ENCODE measurements at places on chromosomes 2 and 18.
A peak's percentile ranks its signal among the peaks of the same experiment; 100 is the strongest.

- no peak for DNase-seq
Observed at GRCh38 chr2:75108937-75109482, 90.3 kb downstream of the TACR1 start.

GRCh38 chr2:195532628-195533271 lies 124.3 kb upstream of the SLC39A10 start:
- no peak for DNase-seq

DNA sequence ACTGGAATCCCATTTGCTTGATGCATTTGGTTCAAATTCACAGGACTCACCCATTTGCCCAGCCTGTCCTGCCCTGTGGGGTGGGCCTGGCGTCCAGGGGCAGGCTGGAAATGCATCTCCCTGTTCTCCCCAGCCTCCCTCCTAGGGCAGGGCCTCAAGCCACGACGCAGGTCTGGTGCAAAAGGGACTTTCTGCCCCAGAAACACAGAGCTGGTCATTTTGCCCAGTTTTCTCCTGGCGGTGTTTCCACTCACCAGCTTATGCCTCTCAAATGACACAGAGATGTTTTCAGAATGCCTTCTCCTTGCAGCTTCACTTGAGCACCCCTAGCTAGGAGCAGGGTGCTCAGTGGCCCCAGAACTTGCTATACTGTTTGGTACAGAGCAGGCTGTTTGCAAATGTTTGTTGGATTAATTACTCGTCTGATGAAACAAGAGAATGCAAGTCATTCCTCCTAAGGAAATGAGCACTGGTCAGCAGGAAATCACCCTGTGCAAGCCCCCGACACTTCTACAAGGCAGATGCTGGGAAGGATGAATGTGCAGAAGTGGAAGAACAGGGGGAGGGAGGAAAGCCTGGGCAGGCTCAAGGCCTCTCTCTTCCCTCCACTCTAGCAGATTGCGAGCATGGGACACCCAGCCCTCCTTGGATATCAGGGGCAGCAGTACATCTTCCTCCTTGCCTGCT lies 164.3 kb upstream of the APCDD1 start:
- no peak for DNase-seq

GRCh38 chr2:207662203-207662602 lies 37.0 kb upstream of the METTL21A start:
- DNase-seq: no peak

GRCh38 chr18:45910405-45911023 lies 56.6 kb downstream of the EPG5 start:
- DNase-seq: peak; percentile 10

DNA sequence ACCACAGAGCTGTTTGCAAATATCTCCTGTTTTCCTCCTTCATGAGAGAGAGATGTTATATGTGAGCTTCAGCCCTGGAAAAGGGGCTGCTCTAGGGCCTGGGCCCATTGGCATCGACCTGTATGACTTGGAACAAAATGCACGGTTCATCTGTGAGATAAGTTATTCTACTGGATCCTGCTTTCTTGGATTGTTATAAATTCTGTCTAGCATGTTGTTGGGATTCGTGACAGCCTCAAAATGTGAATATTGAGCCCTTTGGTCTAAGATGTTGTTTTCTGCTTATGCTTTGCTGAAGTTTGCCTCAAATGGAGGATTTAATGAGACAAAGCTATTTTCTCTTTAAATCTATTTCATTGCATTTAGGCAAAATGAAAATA lies 372.9 kb downstream of the EN1 start:
- no peak for DNase-seq

DNA sequence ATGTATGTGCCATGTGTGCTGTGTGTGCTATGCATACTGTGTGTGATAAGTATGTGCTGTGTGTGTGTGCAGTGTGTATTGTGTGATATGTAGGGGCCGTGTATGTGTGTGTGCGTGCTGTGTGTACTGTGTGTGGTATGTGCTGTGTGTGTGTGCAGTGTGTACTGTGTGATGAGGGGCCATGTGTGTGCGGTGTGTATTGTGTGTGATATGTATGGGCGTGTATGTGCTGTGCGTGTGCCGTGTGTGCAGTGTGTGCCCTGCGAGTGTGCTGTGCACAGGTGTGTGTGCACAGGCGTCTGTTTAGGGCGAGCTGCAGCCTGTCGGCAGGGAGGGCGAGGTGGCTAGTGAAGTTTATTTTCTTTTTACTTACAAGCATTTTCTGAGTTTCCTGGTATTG lies 16.1 kb downstream of the SNORC start:
- DNase-seq: no peak

DNA sequence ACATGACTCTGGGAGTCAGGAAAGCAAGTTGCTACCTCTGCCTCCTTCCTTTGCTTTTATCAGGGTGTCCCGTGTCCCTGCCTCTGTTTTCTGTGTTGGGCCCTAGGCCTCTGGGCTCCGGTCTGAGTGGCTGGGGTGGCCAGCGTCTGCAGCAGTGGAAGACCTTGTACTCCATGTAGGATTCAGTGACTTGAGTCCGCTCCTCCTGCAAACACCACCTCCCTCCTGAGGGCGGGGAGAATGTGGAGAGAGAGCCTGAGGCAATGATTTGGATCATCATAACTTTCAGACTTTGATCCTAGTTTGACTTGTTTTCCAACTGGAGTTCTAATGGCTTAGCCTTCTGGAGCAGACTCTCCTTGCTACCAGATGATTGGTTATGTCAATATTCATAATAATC lies 30.8 kb downstream of the ATP6V1C2 start:
- DNase-seq: no peak

DNA sequence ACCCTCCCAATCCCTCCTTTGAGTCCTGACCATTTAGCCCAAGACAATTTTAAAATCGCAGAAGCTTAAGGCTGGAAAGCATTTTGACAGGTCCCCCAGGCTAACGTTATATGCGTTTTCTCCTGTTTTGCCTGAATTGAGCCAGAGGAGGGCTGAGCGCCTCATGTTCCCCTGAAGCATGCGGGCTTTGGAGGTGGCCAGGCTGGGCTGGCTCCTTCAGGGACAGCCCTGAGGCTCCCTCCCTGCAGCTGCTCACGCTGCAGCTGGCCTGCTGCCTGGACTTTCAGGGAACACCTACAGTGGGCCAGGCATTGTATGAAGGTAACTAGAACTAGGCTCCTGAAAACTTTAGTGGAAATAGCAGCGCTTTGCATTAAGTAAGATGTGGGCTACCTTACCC lies 179.2 kb downstream of the ACKR3 start:
- DNase-seq: no peak

GRCh38 chr2:44869761-44870160 lies 71.7 kb upstream of the SIX3 start:
- no peak for DNase-seq

DNA sequence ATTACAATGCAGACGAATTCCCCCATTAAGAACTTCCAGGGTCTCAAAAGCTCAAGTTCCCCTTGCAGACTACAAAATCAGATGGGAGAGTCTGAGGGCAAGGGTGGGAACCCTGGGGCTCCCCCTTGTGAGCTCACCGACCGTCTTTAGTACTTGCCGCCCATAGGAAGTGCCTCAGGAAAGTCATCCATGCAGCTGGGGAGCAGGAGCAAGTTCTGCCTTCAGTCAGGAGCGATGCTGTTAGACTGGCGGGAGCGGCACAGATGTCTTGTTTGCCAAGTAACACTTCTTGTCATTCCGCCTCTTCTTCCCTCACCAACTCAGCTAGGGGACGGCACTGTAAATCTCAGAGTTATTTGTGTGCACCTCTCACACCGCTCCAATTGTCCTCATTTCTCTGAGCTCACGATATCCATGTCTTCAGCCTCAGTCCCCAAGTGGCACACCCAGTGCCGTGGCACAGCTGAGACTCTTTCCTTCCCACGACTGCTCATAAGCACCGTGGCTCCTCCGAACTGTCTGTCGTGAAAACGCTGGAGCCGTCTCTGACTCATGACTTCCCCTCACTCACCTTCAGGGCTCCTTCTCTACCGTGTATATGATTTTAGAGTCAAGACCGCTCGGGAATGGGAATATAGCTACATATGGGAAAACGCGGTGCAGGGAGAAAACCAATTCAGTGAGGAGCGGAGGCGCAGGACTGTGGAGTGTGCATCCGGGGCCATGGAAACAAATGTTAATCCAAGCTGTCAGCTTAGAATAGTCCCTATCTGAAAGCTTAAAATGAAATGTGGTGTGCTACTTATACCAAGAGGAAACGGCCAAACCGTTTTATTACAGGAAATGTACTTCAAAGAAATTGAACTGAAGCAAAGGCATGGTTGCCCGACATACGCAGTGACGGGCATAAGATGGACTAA lies 34.0 kb downstream of the UXS1 start:
- DNase-seq: no peak

DNA sequence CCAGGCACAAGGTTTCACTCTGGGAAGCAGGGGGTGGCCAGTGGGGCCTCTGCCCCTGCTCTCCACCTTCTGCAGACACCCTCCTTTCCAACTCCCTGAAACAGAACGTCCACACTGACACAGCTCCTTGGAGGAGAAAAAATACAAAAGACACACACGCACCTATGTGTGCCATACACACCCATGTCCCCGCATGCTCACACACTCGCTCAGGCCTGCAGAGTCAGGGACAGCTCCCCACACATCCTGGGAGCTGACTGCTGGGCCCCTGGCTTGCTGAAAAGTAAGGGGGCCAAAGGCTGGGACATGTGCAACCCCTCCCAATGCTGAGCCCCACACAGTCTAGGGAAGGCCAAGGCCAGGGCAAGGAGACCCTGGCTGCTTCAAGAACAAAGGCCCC lies 200.5 kb downstream of the TNS1 start:
- DNase-seq: no peak

- no peak for DNase-seq
Observed at GRCh38 chr2:142880279-142880678, 2.8 kb downstream of the KYNU start.

- DNase-seq: no peak
Observed at GRCh38 chr2:232576995-232577394, 26.5 kb downstream of the EIF4E2 start.

- DNase-seq: no peak
Observed at GRCh38 chr2:233440314-233440713, 86.0 kb downstream of the DGKD start.

GRCh38 chr18:63844254-63844653 lies 43.3 kb upstream of the SERPINB2 start:
- DNase-seq: no peak

DNA sequence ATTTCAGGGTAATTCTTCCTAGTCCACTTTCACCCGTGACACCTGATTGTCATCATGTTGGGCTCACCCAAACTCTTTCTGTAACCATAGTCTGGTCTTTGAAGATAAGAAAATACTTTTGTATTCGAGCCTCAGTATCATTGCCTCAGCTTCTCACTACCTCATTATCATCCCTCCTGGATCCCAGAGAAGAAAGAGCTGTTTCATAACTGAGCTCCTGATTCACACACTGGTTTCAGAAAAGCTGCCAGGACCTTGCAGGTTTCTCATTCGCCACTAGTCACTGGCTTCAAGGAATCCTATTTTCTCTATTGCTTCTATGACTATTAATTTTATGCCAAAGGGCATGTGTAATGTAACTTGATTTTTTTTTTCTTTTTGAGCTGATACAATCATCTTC lies 2.9 kb upstream of the CRIM1 start:
- DNase-seq: no peak

- no peak for DNase-seq
Observed at GRCh38 chr2:229416116-229416694, 145.1 kb upstream of the PID1 start.

- no peak for DNase-seq
Observed at GRCh38 chr18:60691061-60691460, 318.5 kb upstream of the MC4R start.

DNA sequence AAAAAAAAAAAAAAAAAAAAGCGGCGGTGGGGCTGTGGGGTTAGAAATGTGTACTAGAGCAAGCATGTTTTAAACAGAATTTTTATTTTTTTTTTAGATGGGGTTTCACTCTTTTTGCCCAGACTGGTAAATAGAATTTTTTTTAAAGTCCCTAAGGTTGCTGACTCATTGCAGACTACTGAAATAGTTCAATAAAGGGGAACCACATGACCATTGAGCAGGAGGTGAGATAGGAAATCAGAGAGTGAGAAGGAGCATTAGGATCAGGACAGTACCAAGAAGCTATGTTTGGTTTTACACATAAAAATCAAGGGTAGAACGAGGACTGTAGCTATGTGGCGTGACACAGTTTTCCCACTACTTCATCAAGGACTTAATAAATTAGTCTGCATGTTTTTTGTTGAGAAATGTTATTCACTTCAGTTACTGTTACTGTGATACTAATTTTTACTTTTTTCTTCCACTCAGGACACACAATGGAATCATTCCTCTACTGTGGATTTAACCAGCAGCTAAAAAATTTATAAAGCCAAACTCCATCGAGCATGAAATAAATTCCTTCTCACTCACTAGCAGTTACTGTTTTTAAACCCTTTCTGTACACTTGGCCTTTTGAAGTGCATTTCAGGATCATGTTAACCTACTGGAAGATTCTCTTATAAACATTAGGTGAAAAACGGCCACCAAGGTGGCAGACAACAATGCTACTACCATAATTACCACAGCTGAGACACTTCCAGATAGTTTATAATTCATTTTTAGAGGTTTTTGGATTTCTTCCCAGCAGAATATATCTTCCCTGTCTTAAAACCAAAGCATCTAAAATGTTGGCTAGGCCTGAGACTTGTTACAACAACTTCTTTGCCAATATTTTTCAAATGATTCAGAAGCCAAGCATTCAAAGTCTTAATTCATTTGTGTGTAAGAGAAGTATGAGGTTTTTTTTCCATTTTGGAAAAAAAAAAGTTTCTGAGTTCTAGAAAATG lies 33.2 kb downstream of the LAMA1 start:
- DNase-seq: no peak

- DNase-seq: no peak
Observed at GRCh38 chr2:120654381-120655134, 81.1 kb upstream of the GLI2 start.

DNA sequence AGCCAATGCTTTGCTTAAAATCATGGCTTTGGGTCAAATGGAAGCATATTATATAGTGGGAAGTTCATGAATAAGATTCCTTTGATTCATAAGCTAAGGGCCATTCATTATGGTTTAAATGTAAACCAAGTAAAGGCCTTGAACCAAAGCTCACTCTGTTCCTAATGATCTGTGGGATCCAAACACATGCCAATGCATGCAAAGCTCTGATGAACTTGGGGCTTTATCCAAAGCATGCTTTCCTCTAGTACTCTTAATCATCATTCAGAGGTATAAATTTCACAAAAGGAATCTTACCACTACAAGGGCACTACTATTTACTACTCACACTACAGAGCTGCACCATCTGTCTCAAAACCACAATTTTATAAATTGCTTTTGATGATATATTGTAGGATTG lies 102.8 kb upstream of the RBMS1 start:
- no peak for DNase-seq

DNA sequence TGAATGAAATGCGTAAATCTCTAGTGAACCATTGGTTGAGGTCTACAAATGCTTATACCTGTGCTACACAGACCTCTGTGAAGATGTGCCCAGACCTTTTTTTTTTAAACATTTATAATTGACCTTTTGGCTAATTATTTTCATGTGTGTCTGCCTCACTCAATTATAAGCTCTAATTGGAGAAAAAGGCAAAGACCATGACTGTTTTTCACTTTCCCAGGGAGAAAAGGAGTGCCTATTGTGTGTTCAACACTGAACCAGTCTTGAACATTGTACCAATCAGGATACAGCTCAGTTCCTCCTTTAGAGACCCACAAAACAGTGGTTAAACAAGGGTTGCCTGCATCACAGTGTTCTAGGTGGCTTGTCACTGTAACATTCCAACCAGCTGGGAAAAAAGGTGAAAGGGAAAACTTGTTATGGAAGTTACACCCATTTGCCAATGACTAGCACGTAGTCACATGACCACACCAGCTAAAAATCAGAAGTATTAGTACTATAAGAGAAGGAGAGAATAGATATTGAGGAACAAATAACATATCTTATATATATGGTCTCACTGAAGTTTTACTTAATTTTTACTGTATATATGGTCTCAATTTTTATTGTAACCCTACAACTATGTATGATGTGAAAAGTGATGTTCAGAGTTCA lies 13.4 kb downstream of the TANK start:
- no peak for DNase-seq

All from stimulated activated CD8-positive, alpha-beta memory T cell treated with anti-CD3 and anti-CD28 coated beads, Interleukin-4, amount 100 ng/mL, for 4 hours (primary cell).